C1 segment of cervical spinal cord (tissue), 14 donors: ENCODE measurements at places on chromosomes 2 and 18.

DNA sequence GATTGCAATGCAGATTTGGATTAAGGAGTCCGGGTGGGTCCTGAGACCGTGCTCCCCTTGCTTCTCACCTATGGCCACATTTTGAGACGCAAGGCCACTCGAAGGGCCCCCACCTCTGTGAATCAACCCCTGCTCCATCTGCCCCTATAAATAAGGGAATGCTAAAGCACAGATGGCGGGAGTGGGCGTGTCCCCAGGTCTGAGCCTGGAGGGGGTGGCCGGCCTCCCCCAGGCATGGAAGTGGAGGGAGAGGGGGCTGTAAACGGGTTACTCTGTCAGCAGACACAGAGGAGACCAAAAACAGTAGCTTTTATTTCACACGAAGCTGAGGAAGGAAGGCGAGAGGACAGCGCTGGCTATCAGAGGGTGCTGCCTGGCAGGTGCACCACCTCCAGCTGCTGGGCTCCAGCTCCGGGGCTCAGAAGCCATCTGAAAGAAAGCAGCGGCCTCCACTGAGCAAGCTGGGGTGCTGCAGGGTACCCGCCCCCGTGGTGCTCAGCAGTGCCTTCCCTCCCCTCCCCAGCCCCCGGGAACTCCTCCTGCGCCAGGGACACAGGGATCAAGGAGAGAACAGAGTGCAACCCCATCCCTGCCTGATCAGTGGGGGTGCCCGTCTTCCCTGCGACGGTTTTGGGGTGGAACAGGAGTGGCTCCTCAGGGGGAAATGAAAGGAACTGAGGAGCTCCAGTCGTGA, 56.7 kb upstream of the RAB6C start:
- no peak for DNase-seq

GRCh38 chr2:226354434-226354833, 445.2 kb downstream of the IRS1 start:
- DNase-seq: no peak

- DNase-seq: no peak
Measured at GRCh38 chr2:37037771-37038170, 46.4 kb downstream of the HEATR5B start.

DNA sequence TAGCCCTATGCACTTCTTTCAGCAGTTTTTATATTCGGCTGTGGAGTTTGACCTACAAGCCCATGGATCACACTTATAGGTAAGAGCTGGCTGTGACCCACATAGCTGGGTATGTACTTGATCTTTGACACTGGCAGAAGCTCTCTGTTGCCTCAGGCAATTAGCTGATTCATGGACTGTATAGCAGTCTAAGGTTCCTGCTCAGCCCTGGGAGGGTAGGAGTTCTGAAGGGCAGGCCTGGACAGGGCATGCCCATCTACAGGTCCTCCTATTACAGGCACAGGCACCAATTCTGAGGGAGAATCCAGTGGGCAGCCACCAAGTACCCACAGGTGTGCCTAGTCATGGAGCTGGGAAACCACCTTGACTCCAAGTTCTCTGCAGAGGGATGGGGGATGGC, 301.8 kb upstream of the GALNT5 start:
- no peak for DNase-seq
